Kidney epithelial cell (primary cell): ENCODE measurements at places on chromosomes 2 and 18.

GRCh38 chr18:48106498-48106897 is 176.0 kb upstream of the SMAD2 start:
- DNase-seq: no peak

DNA sequence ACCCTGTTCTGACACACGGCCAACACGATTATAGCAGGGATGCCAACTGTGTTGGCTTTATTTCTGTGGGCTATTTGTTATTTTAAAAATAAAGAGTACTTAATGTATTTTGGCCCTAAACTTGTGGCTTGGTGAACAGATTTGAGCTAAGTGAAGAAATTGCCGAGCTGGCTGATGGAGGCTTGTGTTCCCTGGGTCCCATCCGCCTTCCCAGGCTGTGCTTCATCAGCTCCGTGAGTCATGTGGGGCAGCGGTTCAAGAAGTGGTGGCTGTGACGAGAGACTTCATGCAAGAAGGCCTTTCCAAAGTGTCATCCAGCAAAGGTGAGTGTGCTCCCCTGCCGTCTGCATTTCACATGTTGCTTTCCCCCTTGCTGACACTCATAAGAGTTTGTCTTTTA is 73.6 kb upstream of the NCK2 start:
- no peak for DNase-seq

DNA sequence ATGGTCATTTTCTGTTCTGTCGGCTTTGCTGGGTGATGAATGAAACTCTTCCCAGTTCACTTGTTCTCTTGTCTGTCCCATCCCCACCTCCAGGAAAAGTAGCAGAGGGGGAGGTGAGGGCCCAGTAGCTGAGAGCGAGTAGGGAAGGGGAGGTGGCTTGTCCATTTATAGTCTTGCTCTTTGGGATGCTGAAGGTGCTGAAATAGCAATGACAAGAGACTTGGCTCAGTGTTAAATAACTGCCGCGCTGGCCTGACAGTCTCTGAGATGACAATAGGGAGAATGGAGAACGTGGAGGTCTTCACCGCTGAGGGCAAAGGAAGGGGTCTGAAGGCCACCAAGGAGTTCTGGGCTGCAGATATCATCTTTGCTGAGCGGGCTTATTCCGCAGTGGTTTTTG is at the start of gene SMYD1:
TSS of gene SMYD1 (plus strand) at position 228 of the 400 bp plus-strand sequence. CDS start at position 268, 40 bp downstream.
- no peak for DNase-seq

DNA sequence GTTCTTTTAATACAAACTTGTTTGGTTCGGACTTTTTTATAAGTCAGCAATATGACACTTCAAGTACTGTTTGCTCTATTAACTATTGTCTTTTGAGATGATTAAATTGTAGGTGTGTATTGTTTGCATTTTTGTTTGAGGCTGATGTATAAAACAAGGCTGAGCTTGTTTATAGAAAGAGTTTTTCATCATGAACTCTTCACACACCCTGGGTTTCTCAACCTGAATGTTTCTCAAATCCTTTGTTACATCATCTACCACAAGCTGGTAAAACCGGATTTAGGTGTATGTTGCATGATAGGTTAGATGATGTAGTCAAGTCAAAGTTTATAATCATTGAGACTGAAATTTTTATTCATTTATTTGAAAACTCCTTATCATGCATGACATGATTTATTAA is 335.2 kb upstream of the LRATD1 start:
- no peak for DNase-seq

DNA sequence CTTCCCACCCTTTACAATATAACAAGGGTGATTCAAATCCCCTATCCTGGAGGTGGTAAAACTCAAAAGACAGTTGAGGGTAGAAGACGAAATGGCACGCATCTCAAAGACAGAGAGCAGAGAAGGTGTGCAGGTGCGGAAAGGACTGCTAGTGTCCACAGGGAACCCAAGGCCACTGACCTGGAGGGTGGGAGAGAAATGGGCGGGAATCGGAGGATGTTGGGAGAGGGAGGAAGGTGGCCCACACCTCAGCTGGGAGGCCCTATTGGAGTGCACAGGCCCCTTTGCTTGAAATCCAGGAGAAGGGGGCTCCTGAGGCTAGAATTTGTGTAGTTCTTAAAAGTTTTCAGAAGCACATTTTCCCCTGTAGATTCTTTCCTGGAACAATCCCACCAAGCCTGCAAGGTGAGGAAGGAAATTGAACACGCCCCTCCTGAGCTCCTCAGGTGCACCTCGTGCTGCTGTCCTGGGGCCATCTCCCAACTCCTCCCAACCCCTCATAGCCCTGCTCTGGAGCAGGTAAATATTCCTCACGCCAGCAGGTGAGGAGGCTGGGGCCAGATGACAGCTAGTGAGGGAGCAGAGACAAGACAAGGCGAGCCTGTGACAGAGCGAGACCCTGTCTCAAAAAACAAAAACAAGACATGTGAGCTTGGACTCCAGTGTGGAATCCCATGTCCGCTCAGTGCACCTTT is 99.3 kb downstream of the MCFD2 start:
- DNase-seq: no peak

DNA sequence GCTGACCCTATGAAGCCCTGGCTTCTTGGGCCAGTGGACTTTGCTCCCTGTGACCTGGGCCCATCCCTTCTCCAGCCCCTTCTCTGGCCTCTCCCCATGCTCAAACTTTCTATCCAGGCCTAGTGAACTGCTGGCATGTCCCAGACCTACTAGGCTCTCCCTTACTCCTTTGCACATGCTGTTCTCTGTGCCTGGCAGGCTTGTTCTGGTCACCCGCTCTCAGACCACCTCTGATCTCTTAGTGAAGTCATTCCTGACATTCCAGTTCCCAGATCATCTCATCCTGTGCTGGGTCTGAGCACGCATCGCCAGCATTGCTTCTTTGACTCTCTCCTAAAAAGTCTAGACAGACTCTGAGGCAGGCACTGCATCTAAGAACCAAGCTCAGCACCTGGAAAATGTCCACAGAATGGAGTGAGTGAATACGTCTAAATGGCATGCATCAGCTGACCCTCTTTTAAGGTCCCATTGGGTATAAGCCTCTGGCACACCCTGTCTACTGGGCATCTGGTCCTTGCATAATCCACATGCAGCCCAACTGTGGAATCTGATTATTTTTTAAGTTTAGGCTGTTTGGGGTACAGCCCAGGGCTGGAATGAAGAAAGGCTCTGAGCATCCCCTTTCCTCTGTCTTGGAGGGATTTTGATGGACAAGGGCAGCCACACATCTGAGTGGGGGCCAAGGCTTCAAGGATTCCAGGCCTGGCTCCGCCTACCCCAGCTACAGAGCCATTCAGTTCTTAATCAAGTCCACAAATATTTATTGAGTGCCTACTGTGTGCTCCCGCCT is 130.6 kb upstream of the HAAO start:
- no peak for DNase-seq

- DNase-seq: no peak
These were observed 321.6 kb downstream of the STK39 start for GRCh38 chr2:167925758-167926157.

DNA sequence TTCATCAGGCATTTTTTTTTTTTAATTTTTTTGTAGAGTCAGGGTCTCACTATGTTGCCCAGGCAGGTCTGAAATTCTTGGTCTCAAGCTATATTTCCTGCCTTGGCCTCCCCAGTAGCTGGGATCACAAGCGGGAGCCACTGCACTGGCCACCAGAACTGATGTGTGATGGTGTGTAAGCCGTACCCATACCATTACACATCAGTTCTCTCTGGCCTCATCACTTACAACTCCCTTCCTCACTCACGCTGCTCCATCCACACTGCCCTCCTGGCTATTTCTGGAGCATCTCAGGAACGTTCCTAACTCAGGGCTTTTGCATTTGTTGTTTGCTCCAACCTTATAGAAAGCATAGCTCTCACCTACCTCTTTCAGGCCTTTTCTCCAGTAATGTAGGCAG is 834.5 kb upstream of the ID2 start:
- DNase-seq: no peak

- DNase-seq: peak; percentile 50
These were observed 48.5 kb upstream of the LYPD6B start for GRCh38 chr2:148989882-148990493.

DNA sequence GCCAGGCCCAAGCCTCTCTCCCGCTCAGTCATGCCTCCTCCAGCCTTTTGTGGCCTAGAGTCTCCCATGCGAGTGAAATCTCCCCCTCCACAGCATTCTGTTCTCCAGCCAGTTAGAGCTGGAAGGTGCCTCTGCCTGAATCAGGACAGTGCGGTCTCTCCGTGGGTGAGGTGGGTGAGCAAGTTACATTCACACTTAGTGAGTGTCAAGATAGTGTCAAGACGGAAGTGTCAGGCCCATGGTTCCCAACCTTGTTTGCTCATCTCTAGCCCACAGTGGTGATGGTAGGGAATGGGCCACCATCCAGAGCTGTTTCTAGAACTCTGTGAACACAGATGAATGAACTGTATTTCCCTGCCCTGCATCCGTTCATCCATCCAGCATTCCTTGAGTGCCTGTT is 59.5 kb downstream of the LPIN1 start:
- no peak for DNase-seq

DNA sequence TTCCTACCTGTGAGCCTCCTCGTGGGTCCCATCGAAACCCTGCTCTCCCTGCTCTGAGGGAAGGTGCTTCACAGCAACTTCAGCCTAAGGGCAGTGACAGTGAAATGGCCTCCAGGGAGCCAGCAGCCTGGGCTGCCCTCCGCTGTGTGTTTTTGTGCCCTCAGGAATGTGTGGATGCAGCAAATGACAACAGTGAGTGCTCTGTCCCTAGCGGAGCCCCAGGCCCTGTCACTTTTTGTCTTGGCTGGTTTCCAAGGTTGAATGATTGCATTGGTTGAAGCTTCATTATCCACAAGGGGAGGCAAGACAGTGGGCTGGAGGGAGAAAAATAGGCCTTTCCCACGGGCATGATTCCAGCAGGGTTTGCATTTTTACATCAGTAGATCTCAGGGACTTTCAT is 42.9 kb downstream of the STON1 start:
- no peak for DNase-seq

DNA sequence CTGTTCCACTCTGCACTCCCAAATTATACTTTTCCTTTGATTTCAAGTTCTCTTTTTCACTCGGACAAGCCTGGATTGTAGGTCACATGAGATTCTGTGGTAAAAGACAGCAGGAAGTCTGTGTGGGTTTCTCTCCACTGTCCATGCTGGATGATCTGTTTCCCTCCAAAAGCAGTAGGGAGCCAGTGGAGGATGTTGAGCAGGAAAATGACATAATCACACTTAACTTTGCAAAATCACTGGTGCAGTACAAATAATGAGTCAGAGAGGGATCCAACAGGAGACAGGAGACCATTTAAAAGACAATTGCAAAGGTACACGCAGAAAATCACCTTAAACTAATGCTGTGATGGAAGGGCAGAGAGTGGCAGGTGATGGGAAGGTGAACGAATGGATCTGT is 301.3 kb downstream of the ZNF407 start:
- DNase-seq: peak; percentile 56

- no peak for DNase-seq
These were observed 1162.4 kb upstream of the NRXN1 start for GRCh38 chr2:52194342-52194741.

DNA sequence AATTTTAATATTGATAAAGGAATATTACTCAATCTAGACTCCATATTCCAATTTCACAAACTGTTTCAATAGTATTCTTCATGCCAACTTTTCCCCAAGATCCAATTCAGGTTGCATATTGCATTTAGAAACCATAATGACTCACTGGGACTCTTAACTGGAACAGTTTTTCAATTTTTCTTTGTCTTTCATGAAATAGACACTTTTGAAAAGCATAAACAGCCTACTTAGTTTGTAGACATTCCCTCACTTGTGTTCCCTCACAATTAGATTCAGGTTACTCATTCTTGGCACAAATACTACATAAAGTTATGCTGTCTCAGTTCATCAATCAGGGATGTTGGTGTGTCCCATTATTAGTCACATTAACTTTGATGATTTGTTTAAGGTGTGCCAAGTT is 1768.4 kb upstream of the PIK3C3 start:
- DNase-seq: no peak

GRCh38 chr18:8176554-8176953 is 432.7 kb upstream of the RAB12 start:
- no peak for DNase-seq

DNA sequence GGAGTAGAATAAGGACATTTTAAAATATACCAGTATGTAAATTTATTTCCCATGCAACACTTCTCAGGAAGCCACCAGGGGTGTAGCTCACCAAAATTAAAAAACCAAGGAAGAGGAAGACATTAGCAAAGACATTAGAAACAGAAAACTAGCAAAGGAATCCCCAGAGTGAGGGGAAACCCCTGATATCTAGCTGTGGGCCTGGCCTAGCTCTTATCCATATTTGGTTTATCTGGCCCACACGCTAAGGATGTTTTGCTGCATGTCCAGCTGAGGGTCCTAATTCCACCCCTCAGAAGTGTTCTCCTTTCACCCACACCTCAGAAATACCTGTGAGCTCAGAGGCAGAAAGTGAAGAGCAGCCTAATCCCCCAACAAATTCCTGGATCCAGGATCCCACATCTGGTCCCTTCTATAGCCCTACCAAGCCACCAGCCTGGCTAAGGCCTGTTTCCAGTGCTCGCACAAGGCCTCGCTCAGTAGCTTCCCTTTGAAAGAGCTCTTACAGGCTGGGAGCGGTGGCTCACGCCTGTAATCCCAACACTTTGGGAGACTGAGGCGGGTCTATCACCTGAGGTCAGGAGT is 17.4 kb downstream of the OSBPL1A start:
- DNase-seq: no peak

DNA sequence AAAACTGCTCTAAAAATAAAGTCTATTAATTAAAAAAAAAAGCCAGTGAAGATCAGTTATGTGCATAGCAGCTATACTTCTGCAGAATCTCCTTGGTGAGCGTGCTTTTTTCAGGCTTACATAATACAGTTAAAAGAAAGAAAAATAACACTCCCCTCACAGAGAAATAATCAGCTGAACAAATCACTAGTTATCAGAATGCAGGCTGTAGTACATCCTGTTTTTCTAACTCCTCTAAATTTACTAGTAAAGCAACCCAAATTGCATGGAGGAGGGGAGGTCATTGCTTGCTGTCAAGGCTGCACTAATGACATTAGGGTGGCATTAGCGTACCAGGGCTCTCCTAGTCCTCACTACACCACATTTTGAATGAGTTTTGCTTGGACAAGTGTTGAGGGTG is 192.2 kb downstream of the PLCL1 start:
- DNase-seq: no peak

- DNase-seq: no peak
These were observed 127.3 kb downstream of the TTN start for GRCh38 chr2:178679891-178680290.

DNA sequence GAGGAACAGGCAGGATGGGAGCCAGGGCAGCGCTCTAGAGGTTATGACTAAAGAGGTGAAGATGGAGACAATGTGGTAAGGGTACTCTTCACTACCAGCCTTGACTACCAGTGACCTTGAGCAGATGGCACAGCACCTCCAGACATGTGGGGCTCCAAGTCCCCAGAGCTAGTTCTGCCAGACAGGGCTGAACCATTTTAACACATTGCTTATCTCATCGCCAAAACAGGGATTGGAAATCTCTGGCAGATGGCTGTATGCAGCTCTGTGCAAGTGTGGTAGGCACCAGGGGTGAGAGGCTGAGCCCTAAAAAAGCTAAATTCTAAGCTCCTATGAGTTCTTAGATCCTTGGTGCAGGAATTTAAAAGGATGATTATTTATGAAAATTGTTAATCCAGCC is 41.3 kb downstream of the FSHR start:
- DNase-seq: no peak

GRCh38 chr2:113930448-113930847 is 40.6 kb downstream of the ACTR3 start:
- peak; percentile 12 for DNase-seq
